Mesothelial cell of epicardium (in vitro differentiated cells): ENCODE measurements at places on chromosomes 5 and 9.
A peak's percentile ranks its signal among the peaks of the same experiment; 100 is the strongest.

- peaks cover 73% of the 10 kb centered on the region for H3K4me1 ChIP-seq
- peaks cover 1% of the 10 kb centered on the region for H3K36me3 ChIP-seq
- no peak overlapping the region for H3K4me3 ChIP-seq
- H3K27ac ChIP-seq: peak overlapping the region; percentile 60
Measured at GRCh38 chr9:129435291-129435690, 185.6 kb downstream of the C9orf50 start.

GRCh38 chr9:135561391-135562234 lies at the start of gene PAEP:
PAEP (plus strand) TSS chr9:135561756.
- H3K27ac ChIP-seq: no peak within 1 kb of the TSS
- H3K4me1 ChIP-seq: peaks cover 5% of the 10 kb centered on the region
- peaks cover 2% of the 10 kb centered on the region for H3K27me3 ChIP-seq

- H3K4me1 ChIP-seq: peaks cover 22% of the 10 kb centered on the region
- no peaks in the 10 kb centered on the region for H3K36me3 ChIP-seq
- H3K4me3 ChIP-seq: no peak overlapping the region
- no peak overlapping the region for H3K27ac ChIP-seq
Measured at GRCh38 chr9:77013206-77013931, 6.1 kb upstream of the FOXB2 start.

DNA sequence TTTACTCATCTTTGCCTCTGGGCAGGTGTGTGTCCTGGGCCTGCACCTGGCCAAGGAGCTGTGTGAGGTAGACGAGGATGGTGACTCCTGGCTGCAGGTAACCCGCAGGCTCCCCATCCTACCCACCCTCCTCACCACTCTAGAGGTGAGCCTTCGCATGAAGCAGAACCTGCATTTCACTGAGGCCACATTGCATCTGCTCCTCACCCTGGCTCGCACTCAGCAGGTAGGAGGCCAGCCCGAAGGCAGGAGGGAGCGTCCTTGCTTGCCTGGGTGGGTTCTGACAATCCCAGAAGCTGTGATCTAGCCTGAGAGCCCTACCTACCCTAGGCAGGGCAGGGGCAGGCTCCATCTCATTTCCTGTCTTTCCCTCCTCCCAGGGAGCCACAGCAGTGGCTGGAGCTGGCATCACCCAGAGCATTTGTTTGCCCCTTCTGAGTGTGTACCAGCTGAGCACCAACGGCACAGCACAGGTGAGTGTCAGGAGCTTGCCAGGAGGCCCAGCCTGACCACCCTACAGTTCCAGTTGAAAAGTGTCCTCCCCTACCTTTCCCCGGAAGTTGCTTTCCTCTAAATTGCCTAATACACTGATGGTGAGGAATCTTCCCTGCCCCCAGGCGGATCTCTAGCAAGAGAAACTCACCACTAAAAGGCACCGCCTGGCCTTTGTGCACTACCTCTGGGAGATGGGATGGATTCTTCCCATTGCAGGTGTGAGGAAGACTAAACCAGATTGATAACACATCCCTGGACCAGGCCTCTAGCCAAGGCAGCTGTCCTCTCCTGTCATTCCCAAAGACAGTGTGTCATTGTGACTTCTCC lies 26.4 kb downstream of the SH3GLB2 start:
- peaks cover 2% of the 10 kb centered on the region for H3K4me1 ChIP-seq
- DNase-seq: no peak
- H3K4me3 ChIP-seq: no peak overlapping the region
- H3K27me3 ChIP-seq: no peaks in the 10 kb centered on the region
- H3K36me3 ChIP-seq: peaks cover 49% of the 10 kb centered on the region
- H3K27ac ChIP-seq: no peak overlapping the region

GRCh38 chr9:137188086-137188489 lies 272 bp downstream of the ANAPC2 start:
- H3K27ac ChIP-seq: peak overlapping the region; percentile 93
- H3K36me3 ChIP-seq: peaks cover 6% of the 10 kb centered on the region
- peak overlapping the region; percentile 93 for H3K4me3 ChIP-seq
- H3K4me1 ChIP-seq: peaks cover 30% of the 10 kb centered on the region

GRCh38 chr5:137665678-137666460 lies 70.0 kb downstream of the KLHL3 start:
- no peak overlapping the region for H3K27ac ChIP-seq
- H3K36me3 ChIP-seq: peaks cover 6% of the 10 kb centered on the region
- no peak for DNase-seq
- H3K27me3 ChIP-seq: no peaks in the 10 kb centered on the region

DNA sequence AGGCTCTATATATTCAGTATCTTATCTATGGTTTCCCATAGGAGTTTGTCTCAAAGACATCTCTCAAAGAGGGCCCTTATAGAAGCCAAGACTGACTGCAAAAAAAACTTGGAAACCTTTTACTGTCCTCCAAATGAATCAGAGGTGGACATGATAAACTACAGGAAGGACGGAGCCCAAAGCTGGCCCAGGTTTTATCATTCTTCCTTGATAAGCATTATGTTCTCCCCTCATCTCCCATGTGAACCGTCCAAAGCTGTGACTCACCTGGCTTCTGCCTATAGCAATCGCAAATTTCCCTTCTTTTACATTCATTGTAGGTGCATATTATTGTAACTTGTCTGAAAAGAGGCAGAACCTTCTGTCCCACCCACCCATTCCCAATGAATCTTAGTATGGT lies 35.0 kb upstream of the NIM1K start:
- DNase-seq: no peak
- H3K4me1 ChIP-seq: no peaks in the 10 kb centered on the region
- no peak overlapping the region for H3K4me3 ChIP-seq
- H3K36me3 ChIP-seq: peaks cover 21% of the 10 kb centered on the region
- H3K27ac ChIP-seq: no peak overlapping the region
- no peaks in the 10 kb centered on the region for H3K27me3 ChIP-seq

- H3K27ac ChIP-seq: peak overlapping the region; percentile 43
- DNase-seq: no peak
- peaks cover 26% of the 10 kb centered on the region for H3K4me1 ChIP-seq
- no peaks in the 10 kb centered on the region for H3K36me3 ChIP-seq
Measured at GRCh38 chr9:109319017-109319625, 1.7 kb downstream of the EPB41L4B start.

GRCh38 chr9:120890320-120891244 lies 13.6 kb upstream of the PHF19 start:
- no peaks in the 10 kb centered on the region for H3K27me3 ChIP-seq
- peak overlapping the region; percentile 60 for H3K27ac ChIP-seq
- H3K4me1 ChIP-seq: peaks cover 23% of the 10 kb centered on the region

DNA sequence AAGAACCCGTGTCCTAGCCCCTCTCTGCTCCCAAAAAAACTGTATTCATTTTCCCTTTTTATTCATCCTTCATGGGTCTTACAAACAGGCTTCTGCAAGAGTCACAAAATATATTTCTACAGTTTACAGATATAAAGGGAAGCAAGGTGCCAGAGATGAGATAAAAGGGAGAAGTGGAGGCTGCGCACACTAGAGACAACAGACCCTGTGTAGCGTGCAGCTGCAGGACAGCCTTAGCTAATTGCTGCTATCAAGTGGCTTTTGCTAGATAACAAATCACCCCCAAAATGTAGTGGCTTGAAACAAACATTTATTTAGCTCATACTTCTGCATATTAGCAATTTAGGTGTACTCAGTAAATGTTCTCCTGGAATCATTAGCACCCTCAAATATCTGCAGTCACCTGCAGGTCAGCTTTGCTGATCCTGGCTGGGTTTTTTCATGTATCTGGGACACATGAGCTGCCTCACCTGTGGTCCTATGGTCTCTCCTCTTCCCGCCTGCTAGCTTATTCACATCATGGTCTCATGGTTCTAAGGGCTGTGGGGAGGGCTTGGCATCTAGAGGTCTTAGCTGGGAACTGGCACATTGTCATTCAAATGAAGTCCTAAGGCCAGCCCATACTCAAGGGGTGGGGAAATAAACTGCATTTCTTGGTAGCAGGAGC lies 29.4 kb downstream of the ARHGEF37 start:
- peaks cover 5% of the 10 kb centered on the region for H3K4me1 ChIP-seq
- H3K27ac ChIP-seq: no peak overlapping the region
- peaks cover 36% of the 10 kb centered on the region for H3K36me3 ChIP-seq
- no peak for DNase-seq
- no peak overlapping the region for H3K4me3 ChIP-seq

DNA sequence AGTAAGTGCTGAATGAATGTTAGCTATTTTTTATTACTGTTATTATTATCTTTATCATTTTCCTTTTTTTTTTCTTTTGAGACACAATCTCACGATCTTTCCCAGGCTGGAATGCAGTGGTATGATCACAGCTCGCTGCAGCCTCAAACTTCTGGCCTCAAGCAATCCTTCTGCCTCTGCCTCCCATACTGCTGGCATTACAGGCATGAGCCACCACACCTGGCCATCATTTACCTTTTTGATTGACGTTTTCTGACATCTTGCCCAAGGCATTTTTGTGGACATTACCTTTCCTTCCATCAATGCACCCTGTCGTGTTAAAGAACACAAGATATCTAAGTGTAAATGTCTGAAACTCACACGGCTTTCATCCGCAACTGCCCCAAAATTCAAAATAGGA lies 138.2 kb downstream of the GAS1 start:
- no peaks in the 10 kb centered on the region for H3K36me3 ChIP-seq
- DNase-seq: no peak
- no peak overlapping the region for H3K27ac ChIP-seq

GRCh38 chr5:67732471-67732870 lies 483.1 kb upstream of the PIK3R1 start:
- no peak for DNase-seq
- H3K36me3 ChIP-seq: no peaks in the 10 kb centered on the region
- peaks cover 40% of the 10 kb centered on the region for H3K4me1 ChIP-seq
- H3K27ac ChIP-seq: peak overlapping the region; percentile 39
- no peak overlapping the region for H3K4me3 ChIP-seq
- H3K27me3 ChIP-seq: no peaks in the 10 kb centered on the region
